ENCODE measurements at places on chromosomes 3 and 15.

GRCh38 chr3:82342521-82342920 is 581.1 kb upstream of the GBE1 start:
- DNase-seq: no peak

DNA sequence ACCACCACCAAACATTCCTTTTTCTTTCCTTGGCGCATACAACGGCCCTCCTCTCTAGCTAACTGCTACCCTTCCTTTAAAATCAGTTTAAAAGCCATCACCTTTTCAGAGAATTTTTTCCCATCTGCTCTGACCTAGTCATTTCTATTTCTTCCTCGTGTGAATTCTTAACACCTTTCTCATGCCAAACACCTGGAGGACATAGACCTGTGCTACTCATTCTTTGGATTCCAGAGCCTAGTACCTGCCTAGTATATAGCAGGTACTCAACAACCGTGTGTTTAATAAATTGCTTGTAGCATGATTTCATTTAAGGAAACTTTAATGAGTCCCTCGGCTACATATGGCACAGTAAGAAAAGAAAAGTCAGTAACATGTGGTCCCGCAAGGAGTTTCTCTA is 2.0 kb upstream of the TPM1 start:
- no peak for DNase-seq

- DNase-seq: no peak
Measured at GRCh38 chr15:94387849-94388441, 156.6 kb downstream of the MCTP2 start.

DNA sequence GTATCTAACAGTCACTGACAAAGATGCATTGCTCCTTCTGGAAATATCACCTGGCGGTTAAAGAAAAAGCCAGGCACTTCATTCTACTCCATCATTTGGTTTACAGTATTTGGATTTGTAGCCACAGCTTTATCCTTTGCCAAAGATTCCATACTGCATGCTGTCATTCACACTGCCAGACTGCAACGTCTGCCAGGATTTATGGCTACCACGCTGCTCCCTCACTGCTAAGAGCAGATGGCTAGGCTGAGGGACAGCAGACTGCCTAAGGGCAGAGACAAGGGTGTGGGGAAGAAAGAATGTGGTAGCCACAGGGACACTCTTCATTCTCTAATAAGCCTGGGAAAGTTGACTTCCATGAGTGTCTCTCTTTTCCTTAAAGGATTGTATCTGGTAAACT is 1047.0 kb downstream of the TUSC7 start:
- DNase-seq: no peak

DNA sequence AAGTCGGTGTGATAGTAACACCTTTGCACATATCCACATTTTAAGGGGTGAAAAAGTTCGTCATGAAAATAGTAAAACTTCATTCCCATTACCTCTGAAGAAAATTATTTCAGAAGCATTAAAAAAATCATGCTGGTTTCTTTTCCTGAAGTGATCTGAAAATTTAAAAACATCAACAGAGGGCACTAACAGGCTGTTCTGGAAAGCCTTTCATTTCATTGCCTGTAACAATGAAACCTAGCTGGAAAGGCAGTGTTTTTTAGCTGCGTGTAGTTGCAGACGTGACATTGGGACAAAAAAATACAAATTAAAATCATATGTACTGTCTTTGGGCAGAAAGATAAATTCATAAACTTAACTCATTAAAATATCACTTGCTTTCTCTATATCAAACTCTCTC is 993.8 kb downstream of the GBE1 start:
- DNase-seq: peak; percentile 32

- no peak for DNase-seq
Measured at GRCh38 chr3:47121409-47121808, 42.5 kb downstream of the SETD2 start.

- DNase-seq: peak; percentile 73
Measured at GRCh38 chr15:42650208-42651066, 75.0 kb downstream of the STARD9 start.

DNA sequence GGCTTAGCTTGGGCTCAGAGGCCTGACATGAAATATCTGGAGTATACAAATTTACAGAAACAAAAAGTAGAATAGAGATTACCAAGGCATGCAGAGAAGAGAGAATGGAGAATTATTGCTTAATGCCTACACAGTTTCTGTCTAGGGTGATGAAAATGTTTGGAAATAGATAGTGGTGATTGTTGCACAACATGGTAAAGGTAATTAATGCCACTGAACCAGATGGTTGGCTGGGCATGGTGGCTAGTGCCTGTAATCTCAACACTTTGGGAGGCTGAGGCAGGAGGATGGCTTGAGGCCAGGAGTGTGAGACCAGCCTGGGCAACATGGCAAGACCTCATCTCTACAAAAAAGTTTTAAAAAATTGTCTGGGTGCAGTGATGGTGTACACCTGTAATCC is 46.6 kb upstream of the OSBPL11 start:
- DNase-seq: no peak

- no peak for DNase-seq
Measured at GRCh38 chr3:4678320-4678719, 185.2 kb downstream of the ITPR1 start.

DNA sequence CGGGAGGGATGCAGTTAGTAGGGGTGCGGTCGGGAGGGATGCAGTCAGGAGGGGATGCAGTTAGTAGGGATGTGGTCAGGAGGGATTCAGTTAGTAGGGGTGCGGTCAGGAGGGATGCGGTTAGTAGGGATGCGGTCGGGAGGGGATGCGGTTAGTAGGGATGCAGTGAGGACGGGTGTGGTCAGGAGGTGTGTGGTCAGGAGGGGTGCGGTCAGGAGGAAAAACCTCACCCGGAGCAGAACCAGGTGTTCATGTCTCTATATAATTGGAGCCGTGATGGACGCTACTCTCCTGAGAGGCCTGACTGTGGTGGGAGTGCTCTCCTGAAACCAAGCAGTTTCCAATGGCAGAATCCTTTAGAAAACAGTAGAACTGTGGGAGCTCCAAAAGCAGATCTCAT is 95.8 kb downstream of the BDH1 start:
- DNase-seq: peak; percentile 97

GRCh38 chr3:101762041-101762646 is 16.9 kb upstream of the NXPE3 start:
- no peak for DNase-seq

- no peak for DNase-seq
Measured at GRCh38 chr3:137099364-137100219, 141.8 kb downstream of the IL20RB start.

DNA sequence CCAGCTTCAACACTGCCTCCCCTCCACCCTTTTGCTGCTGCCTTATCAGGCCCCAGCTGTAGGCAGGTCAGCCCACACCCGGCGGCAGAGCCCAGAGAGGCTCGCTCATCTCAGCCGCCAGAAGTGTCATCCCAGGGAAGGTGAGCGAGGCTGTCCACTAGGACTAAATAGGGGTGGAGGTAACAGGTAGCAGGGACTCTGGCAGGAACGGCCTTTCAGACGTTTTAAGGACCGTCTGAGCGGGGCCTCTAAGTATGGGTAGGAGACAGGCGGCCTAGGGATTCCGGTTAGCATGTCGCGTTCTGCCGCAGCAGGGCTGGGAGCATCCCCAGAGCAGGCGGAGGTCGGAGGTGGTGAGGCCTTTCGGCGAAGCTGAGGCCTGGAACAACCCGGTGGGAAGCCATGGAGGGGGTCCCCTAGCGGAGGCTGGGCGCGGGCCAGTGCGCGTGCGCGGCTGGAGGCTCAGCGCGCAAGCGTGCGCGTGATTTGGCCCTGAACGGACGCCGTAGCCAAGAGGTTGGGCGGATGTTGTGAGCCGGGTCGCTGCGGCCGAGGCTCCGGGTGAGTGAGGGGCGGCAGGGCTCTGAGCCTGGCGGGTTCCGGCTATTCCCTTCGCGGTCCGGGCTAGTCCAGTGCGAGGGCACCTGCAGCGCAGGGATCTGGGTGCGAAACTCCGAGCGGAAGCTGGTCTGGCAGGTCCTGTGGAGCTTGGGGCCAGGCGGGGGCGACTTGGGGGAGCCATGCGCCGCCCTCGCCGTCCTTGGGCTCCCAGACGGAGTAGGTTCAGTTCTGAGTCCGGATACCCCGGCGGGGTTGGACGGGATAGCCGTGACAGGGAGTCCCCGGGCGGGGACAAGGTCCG is at the start of the genes MST1 and RNF123:
MST1 (minus strand) TSS at position 429 of the 862 bp plus-strand sequence. CDS start 783 bp downstream, outside the sequence.
RNF123 (plus strand) TSS at position 512 of the 862 bp plus-strand sequence. CDS start 1,609 bp downstream, outside the sequence.
- DNase-seq: peak; percentile 77

DNA sequence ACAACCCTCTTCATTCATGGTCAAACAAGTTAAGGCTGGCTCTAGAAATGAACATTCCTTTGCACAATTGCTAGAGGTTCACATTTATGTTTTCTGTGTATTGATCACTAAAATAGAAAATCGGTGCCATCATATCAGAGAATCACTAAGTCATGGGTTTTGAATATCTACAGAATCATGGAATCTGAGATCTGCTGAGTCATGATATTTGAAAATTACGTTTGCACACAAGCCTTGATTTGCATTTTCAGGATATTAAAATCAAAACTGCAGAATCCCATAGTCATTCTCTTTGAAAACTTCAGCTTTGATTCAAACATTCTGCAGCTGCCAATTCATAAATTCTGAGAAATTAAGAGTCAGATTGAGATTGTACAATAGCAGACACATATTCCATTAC is 26.1 kb upstream of the CHRNA7 start:
- no peak for DNase-seq

DNA sequence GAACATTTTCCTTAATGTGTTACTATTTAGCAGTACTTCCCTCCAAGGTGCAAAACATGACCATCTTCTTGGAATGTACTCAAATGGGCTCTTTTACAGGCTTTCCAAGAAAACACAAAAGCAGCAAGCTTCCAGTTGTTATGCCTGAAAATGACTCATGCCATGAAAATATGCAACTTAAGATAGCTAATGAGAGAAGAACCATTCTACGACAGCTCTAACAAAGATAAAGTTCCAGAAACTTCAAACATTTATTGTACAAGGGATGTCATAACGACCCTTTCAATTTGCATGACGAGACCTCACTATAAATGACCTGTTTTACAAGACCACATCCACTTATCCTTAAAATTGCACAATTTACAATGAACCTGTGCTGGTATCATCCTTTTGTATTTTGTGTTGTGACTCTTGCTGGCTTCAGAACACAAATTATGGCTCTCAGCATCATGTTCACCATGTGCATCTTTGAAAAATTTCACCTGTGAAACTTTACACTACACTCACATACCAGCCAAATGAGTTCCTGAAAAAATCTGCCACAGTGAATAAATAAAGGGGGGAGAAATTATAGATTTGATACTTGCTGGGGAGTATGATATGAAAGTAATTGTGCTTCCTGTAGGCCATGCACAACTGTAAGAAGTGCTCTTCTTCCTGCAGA is 433.7 kb downstream of the MAGI1 start:
- DNase-seq: no peak

DNA sequence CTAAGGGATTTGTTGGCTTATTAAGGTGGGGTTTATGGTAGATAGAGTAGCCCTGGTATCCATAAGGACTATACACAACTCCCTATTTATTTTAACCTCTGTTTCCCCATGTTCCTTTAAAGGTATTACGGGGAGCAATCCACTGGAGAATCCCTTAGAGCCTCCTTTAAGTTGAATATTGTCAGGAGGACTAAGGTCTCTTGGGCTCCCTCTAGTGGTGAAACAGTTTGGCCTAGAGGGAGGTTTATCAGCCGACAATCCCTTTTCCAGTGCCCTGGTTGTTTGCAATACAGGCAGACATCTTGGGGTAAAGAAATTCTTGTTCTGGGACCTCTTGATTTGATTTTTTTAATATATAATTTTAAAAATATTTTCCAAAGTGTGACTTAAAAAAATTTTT is 12.9 kb downstream of the OPA1 start:
- peak; percentile 48 for DNase-seq

DNA sequence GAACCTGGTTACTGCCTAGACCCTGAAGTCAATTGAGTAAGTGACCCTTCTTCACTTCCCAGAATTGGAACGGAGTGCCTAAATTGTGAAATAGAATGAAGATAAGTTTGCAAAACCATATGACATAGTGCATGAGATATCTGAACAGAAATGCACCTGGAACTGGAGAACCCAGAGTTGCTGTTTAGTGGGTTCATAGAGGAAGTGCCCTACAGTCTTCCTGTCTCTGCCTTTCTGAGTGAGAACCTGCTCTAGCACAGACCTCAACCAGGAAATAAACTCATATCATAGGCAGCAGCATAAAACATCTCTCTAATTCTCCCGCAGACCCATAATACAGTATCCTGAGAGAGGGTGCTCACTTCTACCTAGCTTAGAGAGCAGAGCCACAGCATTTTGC is 82.9 kb downstream of the EOMES start:
- DNase-seq: no peak

DNA sequence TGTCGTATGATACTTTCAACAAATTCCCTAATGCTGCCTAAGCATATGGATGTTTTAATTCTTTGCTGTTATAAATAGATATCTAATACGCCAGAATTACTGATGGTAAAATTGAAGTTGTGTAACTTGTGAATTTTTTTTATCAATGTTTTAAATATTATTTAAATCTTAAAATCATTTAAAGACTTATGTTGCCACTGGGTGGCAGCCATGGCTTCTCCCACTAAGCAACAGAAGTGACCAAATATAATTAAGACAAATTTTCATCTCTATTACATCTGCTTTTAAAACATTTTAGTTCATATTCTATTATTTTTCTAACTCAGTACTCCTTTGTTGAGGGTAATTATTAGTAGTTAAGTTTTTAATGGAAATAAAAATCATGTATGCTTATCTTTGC is 8.1 kb upstream of the IL20RB start:
- DNase-seq: no peak

GRCh38 chr3:42122261-42123011 is 31.3 kb downstream of the TRAK1 start:
- DNase-seq: no peak

GRCh38 chr3:30260762-30261161 is 345.6 kb upstream of the TGFBR2 start:
- no peak for DNase-seq

- DNase-seq: no peak
Measured at GRCh38 chr3:113148284-113148683, 63.1 kb upstream of the BOC start.

- no peak for DNase-seq
Measured at GRCh38 chr15:81268881-81269601, 54.9 kb downstream of the STARD5 start.

DNA sequence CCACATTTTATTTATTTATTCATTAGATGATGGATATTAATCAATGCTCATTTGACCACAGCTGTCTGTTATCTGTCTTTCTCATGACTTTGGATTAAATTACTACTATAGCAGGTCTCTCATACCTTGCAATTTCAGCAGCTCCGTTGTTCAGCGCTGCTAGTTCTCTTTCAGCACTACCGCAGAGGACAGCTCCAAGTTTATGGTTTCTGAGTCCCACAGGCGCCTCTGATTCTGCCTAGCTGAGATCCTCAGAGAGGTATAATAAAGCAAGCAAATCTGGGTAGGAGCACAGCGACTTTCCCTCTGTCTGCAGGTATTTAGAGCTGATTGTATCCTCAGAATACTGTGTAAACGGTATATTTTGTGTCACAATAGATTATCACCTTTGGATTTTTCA is 204.9 kb downstream of the CNTN4 start:
- DNase-seq: peak; percentile 2

- DNase-seq: peak; percentile 97
Measured at GRCh38 chr3:160399125-160400029, at the start of the genes IFT80 and SMC4. Gene IFT80, minus strand, starts transcription at chr3:160399225. Its CDS starts 14,625 bp downstream, at chr3:160384600. Gene SMC4, plus strand, starts transcription at chr3:160399650. Its CDS starts 1,177 bp downstream, at chr3:160400827.

All from SW480 (cell line).